Right lobe of liver (tissue), 6 donors: ENCODE measurements at places on chromosomes 5 and 9. TPM values are rescaled to one million over a fixed set of nuclear protein-coding genes. Genes with fewer than 3 reads are reported as not detected.
A peak's percentile ranks its signal among the peaks of the same experiment; 100 is the strongest.

DNA sequence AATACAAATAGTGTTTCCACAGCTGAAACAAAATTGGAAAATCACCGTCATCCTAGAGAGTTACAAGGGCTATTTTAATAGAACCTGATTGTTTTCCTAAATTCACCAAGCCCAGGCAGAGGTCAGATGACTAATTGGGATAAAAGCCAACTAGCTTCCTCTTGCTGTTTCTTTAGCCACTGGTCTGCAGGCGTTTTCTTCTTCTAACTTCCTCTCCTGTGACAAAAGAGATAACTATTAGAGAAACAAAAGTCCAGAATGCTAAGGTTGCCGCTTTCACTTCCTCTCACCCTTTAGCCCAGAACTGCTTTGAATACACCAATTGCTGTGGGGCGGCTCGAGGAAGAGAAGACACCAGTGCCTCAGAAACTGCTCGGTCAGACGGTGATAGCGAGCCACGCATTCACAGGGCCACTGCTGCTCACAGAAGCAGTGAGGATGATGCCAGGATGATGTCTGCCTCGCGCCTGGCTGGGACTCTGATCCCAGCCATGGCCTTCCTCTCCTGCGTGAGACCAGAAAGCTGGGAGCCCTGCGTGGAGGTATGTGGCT is at the start of gene TLR4:
TLR4 (plus strand) TSS at position 380 of the 552 bp plus-strand sequence; CDS start at position 450, 70 bp downstream.
- H3K27me3 ChIP-seq = no peaks in the 10 kb centered on the region
- peak; percentile 71 for DNase-seq
- H3K4me1 ChIP-seq = no peaks in the 10 kb centered on the region
- H3K36me3 ChIP-seq = no peaks in the 10 kb centered on the region

GRCh38 chr5:61416420-61416819 is 84.4 kb downstream of the ZSWIM6 start:
- H3K4me3 ChIP-seq = no peak overlapping the region
- no peaks in the 10 kb centered on the region for H3K4me1 ChIP-seq
- DNase-seq = no peak
- no peak overlapping the region for H3K27ac ChIP-seq

TAF11L10 gene
- not detected for total RNA-seq

DNA sequence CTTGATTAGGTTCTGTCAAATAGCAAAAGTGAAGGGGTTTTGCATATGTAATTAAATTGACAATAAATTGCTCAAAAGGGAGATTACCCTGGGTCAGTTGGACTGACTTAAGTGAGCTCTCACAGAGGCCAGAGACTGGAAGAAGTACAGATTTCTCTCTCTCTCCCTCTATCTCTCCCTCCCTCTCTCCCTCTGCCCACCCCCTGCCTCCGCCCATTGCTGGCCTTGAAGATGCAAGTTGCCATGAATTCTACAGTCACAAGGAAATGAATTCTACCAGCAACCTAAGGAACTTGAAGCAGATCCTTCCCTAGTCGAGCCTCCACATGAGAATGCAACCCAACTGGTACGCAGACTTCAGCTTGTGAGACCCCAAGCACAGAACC is 119.2 kb downstream of the LPAR1 start:
- H3K27me3 ChIP-seq = no peaks in the 10 kb centered on the region
- H3K4me3 ChIP-seq = no peak overlapping the region
- no peak for DNase-seq
- H3K4me1 ChIP-seq = no peaks in the 10 kb centered on the region
- H3K36me3 ChIP-seq = no peaks in the 10 kb centered on the region
- H3K27ac ChIP-seq = no peak overlapping the region

DNA sequence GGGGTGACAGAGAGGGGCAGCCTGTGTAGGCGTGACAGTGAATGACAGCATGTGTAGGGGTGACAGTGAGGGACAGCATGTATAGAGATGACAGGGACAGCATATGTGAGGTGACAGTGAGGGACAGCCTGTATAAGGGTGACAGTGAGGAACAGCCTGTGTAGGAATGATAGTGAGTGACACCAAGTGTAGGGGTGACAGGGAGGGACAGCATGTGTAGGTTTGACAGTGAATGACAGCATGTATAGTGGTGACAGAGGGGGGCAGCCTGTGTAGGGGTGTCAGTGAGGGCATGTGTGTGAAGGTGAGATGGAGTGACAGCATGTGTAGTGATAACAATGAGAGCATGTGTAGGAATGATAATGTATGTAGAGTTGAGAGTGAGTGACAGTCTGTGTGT is 8.7 kb upstream of the GAPT start:
- H3K36me3 ChIP-seq = no peaks in the 10 kb centered on the region
- DNase-seq = no peak
- H3K27ac ChIP-seq = no peak overlapping the region
- H3K4me1 ChIP-seq = no peaks in the 10 kb centered on the region
- no peaks in the 10 kb centered on the region for H3K27me3 ChIP-seq

GRCh38 chr9:88799541-88800328 is 191.5 kb upstream of the S1PR3 start:
- DNase-seq = no peak
- no peaks in the 10 kb centered on the region for H3K4me1 ChIP-seq
- no peaks in the 10 kb centered on the region for H3K27me3 ChIP-seq
- H3K36me3 ChIP-seq = no peaks in the 10 kb centered on the region
- H3K4me3 ChIP-seq = no peak overlapping the region

DNA sequence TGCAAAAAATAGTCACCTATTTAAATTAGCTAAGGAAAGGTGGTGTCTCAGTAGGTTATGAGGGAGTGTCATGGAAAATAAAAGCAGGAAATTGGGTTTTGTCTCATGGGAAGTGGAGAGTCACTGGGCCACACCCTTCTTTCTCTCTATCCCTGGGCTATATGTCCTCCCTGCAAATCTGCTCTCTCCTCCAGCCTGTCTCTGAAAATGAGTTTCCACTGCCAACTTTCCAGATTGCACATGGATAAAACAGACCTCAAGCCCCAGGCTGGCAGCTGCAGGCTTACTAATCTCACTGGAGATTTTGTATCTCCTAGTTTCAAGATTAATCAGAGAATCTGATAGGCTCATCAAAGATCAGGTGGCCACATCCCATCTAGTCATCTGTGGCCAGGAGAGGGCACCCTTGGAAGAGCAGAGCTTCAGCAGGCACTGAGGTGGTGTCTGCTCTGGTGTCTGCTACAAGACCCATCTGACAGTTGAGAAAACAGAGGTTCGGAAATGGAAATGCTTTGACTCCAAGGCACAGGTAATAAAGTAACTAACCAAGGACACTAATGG is 178.9 kb downstream of the MSX2 start:
- H3K4me1 ChIP-seq = no peaks in the 10 kb centered on the region
- no peak overlapping the region for H3K27ac ChIP-seq
- no peaks in the 10 kb centered on the region for H3K27me3 ChIP-seq
- no peak overlapping the region for H3K4me3 ChIP-seq
- no peaks in the 10 kb centered on the region for H3K36me3 ChIP-seq

GRCh38 chr9:114263853-114264510 is 58.9 kb upstream of the ORM1 start:
- no peak overlapping the region for H3K4me3 ChIP-seq
- DNase-seq = no peak
- no peaks in the 10 kb centered on the region for H3K27me3 ChIP-seq
- H3K36me3 ChIP-seq = no peaks in the 10 kb centered on the region

- H3K27ac ChIP-seq = no peak overlapping the region
- no peaks in the 10 kb centered on the region for H3K27me3 ChIP-seq
- no peak for DNase-seq
- no peaks in the 10 kb centered on the region for H3K4me1 ChIP-seq
Measured at GRCh38 chr5:16792598-16793275, 143.4 kb downstream of the MYO10 start.

DNA sequence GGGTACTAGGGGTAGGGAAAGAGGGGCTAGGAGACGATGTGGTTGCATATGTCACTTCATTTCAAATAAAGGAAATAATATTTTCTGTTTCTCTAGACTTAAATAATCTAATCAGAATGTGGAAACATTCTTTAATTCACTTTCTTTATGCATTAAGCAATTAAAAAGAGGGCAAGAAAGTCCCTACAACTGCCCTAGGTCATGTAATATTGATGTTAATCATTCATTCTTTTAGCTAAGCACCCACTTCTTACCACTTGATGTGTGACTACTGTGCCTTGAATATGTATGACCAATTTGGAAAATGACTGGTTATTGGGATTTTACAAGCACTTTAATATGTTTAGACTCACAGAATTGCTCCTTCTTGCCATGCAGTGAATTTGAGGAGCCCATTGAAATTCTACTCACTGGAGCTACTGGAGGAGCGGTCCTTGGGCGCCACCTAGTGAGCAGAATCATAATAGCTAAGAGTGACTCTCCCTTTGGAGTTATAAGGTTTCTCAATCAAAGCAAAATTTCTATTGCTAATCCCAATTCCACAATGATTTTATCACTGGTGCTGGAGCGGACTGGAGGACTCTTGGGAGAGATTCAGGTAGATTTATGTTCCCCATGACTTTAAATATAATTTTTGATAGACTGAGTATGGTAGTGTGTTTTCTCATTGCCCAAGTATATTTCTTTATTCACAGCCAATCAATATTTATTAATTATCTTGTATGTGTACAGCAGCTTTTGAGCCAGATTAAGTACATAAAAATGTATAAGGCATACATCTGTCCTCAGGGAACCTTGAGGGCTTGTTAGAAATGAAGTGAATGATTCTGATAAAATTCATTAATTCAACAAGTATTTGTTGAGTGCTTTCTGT is 225.1 kb downstream of the ADGRV1 start:
- H3K27me3 ChIP-seq = no peaks in the 10 kb centered on the region
- H3K4me3 ChIP-seq = no peak overlapping the region
- H3K4me1 ChIP-seq = no peaks in the 10 kb centered on the region

DNA sequence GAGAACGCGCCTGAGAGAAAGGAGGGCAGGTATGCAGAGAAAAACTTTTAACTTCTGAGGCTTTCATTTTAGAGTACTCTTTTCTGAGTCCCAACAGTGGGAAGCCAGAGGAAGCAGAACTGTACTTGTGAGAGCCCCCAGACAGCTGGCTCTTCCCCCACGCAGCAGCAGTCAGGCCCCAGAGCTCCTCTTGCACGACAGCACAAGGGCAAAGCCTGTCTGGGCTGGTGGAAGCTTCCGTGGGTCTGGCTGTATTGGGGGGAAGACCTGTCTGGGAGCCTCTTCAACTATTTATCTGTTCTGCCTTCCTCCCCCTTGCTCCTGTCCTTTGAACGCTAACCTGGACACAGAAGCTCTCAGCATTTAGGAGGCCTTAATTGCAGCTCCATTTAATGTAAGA is 68.2 kb downstream of the THBS4 start:
- H3K36me3 ChIP-seq = no peaks in the 10 kb centered on the region
- no peaks in the 10 kb centered on the region for H3K27me3 ChIP-seq
- H3K4me1 ChIP-seq = no peaks in the 10 kb centered on the region
- H3K27ac ChIP-seq = no peak overlapping the region
- no peak overlapping the region for H3K4me3 ChIP-seq

PCDHA7 gene
- not detected for total RNA-seq

CTXN3 gene
- total RNA-seq = not detected

PCDHB9 gene
- total RNA-seq = 0.12 TPM

GRCh38 chr5:5298841-5299541 is 123.5 kb upstream of the ICE1 start:
- peaks cover 15% of the 10 kb centered on the region for H3K4me1 ChIP-seq
- no peak for DNase-seq
- peak overlapping the region; percentile 31 for H3K27ac ChIP-seq
- H3K27me3 ChIP-seq = no peaks in the 10 kb centered on the region
- no peaks in the 10 kb centered on the region for H3K36me3 ChIP-seq

- H3K27me3 ChIP-seq = no peaks in the 10 kb centered on the region
- no peak overlapping the region for H3K4me3 ChIP-seq
- no peak overlapping the region for H3K27ac ChIP-seq
- DNase-seq = no peak
- H3K4me1 ChIP-seq = no peaks in the 10 kb centered on the region
- no peaks in the 10 kb centered on the region for H3K36me3 ChIP-seq
Measured at GRCh38 chr9:123657941-123658340, 272.0 kb downstream of the DENND1A start.

- no peak for DNase-seq
- H3K27me3 ChIP-seq = no peaks in the 10 kb centered on the region
- H3K4me1 ChIP-seq = no peaks in the 10 kb centered on the region
Measured at GRCh38 chr5:4855880-4856279, 284.2 kb upstream of the ADAMTS16 start.

GFI1B gene
- total RNA-seq = not detected

GRCh38 chr9:7794196-7794595 is 5.4 kb downstream of the DMAC1 start:
- DNase-seq = no peak
- no peaks in the 10 kb centered on the region for H3K27me3 ChIP-seq
- no peaks in the 10 kb centered on the region for H3K4me1 ChIP-seq
- no peak overlapping the region for H3K27ac ChIP-seq

DNA sequence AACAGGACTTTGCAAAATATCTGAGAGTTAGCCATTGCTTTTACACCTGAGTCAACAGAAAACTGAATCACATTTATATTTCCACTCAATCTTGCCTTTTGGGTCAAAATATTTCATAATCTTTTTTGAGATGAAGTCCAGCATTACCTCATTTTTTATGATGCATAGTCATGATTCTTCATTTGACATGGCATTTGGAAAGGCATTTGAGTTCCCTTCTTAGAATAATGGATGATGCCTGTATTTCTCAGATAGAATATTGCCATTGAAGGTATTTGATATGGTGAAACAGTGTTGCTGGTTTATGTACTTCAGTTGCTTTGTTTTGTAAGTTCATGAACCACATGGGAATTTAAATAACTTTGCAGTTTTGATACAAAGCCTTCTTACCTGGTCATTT is 180.4 kb downstream of the PRR16 start:
- no peak overlapping the region for H3K4me3 ChIP-seq
- DNase-seq = no peak
- no peaks in the 10 kb centered on the region for H3K36me3 ChIP-seq

DNA sequence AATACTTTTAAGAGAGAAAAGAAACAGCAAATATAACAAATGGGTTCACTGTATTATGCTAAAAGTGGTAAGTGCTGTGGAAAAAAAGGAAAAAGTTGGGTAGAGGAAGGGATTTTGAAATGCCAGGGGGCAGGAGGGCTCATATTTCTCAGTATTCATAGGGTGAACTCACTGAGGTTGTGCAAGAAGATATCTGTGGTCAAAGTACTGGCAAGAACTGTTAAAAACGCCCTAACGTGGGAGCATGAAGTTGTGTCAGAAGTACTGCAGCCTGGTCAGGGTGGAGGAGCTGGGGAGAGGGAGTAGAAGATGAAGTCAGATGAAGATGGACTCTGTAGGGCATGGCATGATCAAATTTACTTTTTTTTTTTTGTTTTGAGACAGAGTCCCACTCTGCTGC is 31.2 kb upstream of the SLC28A3 start:
- no peak overlapping the region for H3K4me3 ChIP-seq
- no peaks in the 10 kb centered on the region for H3K36me3 ChIP-seq
- H3K4me1 ChIP-seq = no peaks in the 10 kb centered on the region
- peak; percentile 66 for DNase-seq
- H3K27ac ChIP-seq = no peak overlapping the region
- no peaks in the 10 kb centered on the region for H3K27me3 ChIP-seq

GRCh38 chr9:21326526-21327139 is 8.6 kb downstream of the KLHL9 start:
- no peak overlapping the region for H3K4me3 ChIP-seq
- H3K36me3 ChIP-seq = peaks cover 7% of the 10 kb centered on the region
- H3K27me3 ChIP-seq = no peaks in the 10 kb centered on the region
- DNase-seq = no peak
- peaks cover 24% of the 10 kb centered on the region for H3K4me1 ChIP-seq
- no peak overlapping the region for H3K27ac ChIP-seq

CHMP5 gene
- 19.7 TPM for total RNA-seq

C5orf52 gene
- not detected for total RNA-seq
